ENCODE measurements at places on chromosomes 2 and 18.

DNA sequence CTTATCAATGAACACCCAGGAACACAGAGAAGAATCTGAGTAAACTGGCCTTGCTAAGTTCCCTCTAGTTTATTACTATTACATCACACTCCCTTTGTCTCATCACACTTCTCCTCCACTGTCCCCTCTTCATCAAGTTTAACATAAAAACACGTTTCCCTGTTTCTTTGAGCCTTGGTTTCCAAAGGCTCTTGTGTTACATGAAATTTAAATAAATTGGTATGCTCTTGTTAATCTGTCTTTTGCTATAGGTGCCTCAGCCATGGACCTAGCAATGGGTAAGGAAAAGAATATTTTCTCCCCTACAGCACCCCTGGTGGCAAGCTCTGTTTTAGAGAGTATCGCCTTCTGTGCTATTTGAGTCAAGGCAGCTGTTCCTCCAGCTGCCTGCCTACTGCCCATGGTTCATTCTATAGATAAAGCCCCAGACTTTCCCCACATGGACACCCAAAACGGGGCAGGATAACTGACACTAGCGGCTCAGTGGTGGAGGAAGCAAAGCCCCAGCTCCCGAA, 31.8 kb downstream of the TGIF1 start:
- peak; percentile 27 for DNase-seq

- no peak for DNase-seq
These were observed 20.5 kb downstream of the KIAA1328 start for GRCh38 chr18:36849288-36850006.

DNA sequence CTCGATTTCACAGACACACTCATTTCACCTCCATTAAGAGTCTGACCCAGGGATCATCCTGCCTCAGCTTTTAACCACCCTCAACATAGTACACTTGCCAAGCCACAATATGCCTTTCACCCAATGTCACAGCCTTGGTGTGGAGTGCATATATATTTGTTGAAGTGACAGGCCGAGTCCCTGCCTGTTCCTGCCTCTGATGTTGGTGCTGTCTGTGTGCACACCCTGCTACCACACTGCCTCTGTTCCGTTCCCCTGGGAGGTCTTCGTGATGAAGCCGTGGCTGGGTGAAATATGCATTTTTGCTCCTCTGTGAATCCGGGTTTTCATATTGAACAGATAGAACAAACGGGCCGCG, 90.3 kb downstream of the RNF144A start:
- no peak for DNase-seq

DNA sequence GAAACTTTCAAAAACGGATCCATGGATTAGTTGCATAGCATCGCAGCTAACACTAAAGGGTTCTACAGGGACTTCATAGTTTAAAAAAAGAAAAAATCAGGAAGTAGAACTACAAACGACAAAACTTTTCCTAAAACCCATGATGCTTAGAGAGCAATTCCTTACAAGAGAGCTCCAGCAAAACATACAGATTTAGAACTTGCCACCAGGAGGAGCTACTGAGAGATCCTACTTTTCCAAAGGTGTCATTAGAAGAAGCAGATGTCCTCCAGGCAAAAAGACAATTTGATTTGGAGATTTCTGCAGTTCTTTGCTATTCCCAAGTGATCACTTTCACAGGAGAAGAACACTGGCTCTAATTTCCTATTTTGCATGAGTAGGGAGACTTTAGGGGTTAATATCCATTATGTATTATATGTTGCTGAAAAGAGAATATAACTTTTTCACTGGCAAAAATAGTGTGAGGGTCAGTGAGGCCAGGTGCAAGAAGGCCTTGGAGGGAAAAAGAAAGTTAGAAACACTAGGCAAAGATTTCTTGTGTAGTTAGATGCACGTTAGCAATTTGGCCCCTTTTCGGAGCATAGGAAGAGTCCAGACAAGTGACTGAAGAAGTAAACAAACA, 436.2 kb downstream of the SUCLG1 start:
- peak; percentile 15 for DNase-seq

DNA sequence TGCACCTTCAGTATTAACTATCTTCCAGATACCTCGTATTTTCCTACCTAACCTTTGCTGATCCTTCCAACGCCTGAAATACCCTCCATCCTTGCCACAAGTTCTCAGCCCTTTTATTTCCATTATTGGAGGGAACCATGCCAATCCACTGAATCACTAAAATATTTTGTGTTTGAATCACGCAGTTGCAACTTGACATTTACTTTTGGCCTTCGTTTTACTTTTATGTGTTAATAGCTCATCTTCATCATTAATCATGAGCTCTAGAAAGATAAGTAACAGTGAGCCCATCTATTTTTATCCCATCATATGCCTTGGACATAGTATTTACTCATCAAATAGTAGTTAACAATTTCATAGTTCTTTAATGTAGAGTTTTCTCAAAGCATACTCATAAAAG, 463.2 kb downstream of the THSD7B start:
- no peak for DNase-seq

- no peak for DNase-seq
These were observed 21.7 kb upstream of the NRP2 start for GRCh38 chr2:205660521-205661124.

GRCh38 chr2:100136310-100136709, 6.1 kb downstream of the AFF3 start:
- DNase-seq = no peak

DNA sequence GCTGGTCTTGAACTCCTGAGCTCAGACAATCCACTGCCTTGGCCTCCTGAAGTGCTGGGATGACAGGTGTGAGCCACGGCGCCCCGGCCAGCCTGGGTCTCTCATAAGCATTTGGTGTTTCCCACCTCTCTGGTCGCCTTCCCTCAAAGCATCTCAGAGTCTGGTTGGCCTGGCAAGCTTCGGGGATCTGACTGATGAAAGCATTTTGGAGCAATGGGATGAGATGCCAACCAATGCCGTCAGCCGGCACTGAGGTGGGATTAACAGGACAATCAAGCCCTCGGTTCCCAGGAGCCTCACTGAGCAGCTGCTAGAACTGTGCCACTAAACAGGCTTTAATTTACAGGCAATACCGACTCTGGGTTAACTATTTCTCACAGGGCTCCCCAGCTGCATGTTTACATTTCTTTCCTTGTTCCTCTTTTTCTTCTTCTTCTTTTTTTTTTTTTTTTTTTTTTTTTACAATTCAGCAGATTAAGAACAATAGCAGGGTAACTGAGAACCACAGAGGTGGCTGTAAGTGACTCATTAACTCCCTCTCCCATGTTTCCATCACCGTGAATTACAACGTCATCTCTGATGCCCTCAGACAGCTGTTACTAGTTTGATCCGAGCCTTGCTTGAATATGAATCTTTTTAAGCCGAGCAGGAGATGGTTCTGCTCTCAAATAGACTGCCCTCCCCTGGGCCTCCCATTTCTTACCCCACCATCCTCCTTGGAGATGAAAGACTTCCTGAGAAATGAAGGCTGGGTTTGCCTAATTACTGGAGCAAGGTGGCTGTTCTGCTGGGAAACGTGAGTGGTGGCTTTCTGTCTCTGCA, 37.9 kb downstream of the ODC1 start:
- no peak for DNase-seq

DNA sequence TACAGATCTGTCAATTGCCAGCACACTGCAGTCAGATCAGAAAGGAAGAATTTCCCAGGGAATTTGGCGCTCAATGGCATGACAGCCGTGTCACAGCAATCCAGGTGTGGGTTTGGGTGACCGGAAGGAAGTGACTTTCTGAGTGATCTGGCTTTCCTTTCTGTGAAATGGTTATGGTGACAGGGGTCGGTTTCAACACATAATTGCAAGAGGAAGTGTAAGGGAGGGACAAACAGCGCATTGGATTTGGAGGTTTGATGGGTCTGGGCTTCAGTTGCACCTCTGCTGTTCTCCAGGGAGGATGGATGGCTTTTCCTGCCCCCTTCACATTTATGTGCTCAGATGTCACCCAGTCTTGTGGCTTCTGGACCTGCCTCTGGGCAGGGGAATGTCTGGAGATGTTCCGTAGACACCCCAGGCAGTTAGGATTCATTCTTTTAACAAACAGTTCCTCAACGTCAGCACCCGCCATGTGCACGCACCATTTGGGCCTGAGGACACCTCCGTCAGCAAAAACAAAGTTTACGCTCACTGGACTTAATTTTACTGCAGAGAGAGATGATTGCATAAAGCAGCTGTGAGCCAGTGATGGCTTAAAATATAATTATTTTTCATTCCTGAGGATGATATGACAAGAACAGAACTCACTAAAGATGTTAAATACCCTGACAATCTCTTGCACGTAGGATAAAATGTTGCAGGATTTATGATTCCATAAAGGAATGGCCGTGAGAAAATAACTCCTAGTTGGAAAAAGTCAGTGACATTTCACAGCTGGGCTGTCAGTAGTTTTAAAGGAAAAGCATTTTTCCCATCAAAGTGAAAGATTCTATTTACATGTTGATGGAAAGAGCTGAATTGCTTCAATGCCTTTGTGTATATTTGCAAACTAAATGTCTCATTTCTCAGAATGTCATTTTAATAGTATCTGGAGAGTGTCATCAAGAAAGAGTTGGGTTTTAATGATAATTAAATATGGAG, 36.9 kb downstream of the MBP start:
- DNase-seq = no peak

Data from CD4-positive, alpha-beta T cell treated with Interleukin-4 for 4 hours (primary cell).